Trophoblast cell (in vitro differentiated cells and primary cell): ENCODE measurements at places on chromosomes 11 and 22.

DNA sequence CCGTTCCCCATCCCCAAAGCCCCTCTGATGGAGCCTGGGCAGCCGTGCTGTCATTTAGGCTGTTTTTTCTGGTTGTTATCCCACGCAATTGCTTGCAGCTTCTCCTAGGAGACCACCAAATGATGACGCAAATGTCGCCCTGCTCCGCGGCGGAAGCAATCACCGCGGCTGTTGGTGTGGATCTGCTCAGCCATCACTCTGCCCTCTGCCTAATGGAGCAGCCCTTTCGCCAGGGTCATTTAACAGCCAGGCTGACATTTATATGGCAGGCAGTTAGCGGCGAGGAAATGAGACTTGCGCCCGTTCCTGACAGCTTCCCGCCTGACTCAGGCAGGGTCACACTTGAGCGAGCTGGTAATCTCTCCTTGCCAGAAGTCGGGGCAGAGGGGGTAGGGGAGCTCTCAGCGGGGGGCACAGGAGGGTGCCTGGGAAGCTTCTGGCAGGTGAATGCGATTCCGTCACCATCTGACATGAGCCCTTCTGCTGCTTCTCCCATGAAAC is 97.9 kb upstream of the RTL6 start:
- no peak for DNase-seq

- no peak for DNase-seq
Observed at GRCh38 chr22:44221710-44222475, 41.2 kb downstream of the PARVG start.

- no peak for DNase-seq
Observed at GRCh38 chr22:24474649-24475255, 20.4 kb upstream of the UPB1 start.

DNA sequence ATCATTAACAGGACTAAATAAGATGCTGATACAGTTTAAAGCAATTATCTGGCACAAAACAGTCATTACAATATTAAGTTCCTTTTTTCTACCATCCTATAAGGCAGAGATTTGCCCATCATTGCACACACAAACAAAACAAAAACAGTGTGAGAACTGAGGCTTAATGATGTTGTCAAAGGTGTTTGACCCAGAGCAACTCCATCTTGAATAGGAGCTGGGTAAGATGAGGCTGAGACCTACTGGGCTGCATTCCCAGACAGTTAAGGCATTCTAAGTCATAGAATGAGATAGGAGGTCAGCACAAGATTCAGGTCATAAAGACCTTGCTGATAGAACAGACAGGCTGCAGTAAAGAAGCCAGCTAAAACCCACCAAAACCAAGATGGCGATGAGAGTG is 33.2 kb downstream of the CTSC start:
- DNase-seq, result no peak

DNA sequence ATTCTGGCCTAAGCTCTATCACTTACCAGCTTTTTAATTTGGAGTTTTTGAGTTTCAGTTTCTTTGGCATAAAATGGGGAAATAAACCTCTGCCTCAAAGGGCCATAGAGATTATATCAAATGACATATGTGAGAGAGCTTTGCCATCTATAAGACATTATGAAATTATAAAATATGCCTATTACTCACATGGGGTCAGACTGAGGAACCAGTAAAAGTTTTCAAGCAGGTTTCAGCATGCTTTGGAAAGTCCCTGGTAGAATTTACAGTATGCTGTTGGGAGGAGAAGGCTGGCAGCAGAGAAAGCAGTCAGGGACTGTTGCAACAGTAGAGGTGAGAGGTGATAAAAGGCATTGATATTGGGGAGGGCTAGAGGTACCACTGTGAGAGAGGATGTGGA is 13.6 kb upstream of the MTNR1B start:
- DNase-seq, result no peak

GRCh38 chr11:13000116-13000515 is 9.0 kb upstream of the RASSF10 start:
- peak; percentile 84 for DNase-seq

DNA sequence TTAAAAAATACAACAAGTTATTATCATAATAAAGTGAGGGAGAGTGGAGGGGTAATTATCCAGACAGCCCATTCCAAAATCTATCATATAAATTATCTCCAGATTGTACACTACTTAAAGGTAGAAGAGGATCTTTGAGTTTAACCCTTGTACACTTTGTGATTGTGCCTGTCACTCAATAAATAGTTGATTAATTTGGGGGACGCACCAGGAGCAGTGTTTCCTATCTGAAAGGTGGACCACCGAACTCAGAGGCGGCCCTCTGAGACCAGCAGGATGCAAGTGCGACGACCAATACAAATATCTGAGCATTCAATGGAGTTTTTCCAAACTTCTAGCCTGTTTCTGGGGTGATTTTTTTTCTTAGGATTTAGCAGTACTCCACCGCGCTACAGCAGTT is 1.1 kb upstream of the CECR2 start:
- no peak for DNase-seq

- no peak for DNase-seq
Observed at GRCh38 chr11:64099436-64099835, 63.7 kb downstream of the FLRT1 start.

DNA sequence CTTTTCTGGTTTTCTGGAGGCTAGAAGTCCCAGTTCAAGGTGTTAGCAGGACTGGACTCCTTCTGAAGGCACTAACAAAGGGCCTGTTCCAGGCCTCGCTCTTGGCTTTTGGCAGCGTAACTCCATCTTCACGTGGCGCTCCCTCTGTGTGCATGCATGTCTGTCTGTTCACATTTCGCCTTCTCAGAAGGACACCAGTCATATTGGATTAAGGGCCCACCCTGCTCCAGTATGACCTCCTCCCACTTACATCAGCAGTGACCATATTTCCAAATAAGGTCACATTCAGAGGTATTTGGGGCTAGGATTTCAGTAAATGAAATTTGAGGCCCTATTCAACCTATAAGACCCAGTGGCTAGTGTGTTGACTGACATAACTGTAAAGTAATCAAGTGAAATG is 20.0 kb downstream of the APLP2 start:
- DNase-seq, result no peak

GRCh38 chr22:45181240-45181639 is 17.5 kb downstream of the NUP50 start:
- no peak for DNase-seq

GRCh38 chr11:88102598-88102934 is 72.7 kb downstream of the RAB38 start:
- peak; percentile 18 for DNase-seq

- peak; percentile 38 for DNase-seq
Observed at GRCh38 chr11:18958221-18958910, 19.2 kb upstream of the MRGPRX1 start.

GRCh38 chr11:66569076-66569475 is 670 bp upstream of the CTSF start:
- DNase-seq, result no peak

DNA sequence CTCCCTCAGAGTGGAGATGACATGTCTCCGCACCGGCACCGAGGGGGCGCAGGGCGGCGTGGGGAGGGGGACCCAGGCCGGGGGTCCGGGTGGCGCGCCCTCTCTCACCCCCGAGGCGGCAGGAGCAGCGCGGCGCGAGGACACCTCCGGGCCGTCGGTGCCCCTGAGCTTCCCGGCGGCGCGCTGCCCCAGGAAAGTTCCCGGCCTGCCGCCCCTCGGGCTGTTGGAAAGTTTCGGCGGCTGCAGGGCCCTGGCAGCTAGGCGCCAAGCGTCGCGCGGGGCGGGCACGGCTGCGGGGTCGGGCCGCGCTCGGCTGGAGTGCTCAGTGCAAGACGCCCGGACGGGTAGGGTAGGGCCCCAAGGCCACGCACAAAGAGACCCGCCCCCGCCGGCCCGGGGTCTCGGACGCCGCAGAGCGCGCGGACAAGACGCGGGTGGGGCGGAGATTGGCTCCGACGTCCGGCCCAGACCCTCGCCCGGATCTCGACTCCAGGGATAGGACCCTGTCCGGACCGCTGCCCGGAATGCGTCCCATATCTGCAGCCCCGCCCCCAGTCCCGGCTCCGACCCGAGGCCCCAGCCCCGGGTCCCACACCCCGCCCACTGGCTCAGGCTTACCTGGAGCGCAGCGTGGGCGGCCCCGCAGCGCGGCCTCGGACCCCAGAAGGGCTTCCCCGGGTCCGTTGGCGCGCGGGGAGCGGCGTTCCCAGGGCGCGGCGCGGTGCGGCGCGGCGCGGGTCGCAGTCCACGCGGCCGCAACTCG is 471 bp downstream of the ARVCF start:
- peak; percentile 16 for DNase-seq

DNA sequence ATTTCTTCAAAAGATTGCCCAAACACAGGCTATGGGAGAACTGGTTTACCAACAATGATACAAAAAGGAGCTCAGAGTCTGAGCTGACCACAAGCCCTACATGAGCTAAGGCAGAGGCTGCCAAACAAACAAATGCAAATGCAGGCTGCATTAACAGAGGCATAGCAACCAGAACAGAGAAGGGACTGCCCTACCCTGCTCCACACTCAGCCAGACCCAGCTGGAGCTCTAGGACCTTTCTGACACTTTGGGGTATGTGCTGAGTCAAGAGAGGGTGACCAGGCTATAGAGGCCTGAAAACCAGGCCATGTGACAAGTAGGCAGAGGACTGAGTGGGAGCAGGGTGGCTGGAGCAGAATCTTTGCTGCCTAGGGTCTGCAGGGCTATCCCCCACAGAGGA is 17.8 kb upstream of the P2RY2 start:
- no peak for DNase-seq

GRCh38 chr11:26851291-26851690 is 129.4 kb upstream of the SLC5A12 start:
- no peak for DNase-seq

DNA sequence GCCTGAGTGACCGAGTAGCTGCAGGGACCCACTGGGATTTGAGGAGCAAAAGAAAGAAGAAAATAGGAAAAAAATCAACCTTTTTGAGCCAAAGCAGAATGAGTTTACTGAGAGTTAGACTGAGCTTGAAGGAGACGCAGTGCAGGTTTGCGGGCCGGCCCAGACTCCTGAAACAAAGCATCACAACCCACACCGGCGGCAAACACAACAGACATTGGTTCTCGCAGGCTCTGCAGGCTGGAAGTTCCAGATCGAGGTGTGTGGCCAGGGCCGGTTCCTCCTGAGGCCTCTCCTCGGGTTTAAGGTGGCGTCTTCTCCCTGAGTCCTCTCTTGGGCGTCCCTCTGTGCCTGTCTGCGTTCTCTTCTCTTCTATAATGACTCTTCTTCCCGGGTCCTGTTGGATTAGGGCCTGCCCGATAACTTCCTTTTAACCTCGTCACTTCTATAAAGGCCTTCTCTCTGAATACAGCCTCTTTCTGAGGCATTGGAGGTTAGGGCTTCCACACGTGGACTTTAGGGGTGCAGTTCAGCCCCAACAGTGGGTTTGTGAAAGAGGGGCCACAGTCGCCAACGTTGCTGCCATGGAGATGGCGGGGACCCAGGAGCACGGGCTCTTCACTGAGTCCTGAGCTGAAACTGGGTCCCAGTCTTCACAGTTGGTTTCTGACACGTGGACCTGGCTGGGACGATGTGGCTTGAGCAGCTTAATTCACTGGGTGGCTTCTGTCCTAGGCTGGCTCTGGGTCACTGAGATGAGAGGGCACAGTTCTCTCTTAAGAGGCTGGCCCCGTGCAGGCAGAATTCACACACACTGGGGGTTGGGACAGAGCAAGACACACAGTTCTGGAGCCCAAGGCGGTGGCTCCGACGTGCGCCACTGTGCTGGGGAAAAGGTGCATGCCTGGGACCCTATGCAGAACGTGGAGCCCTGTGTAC is 1047.7 kb downstream of the BRD1 start:
- DNase-seq, result no peak
